ENCODE measurements at places on chromosomes 5 and 9. TPM values are rescaled to one million over a fixed set of nuclear protein-coding genes. Genes with fewer than 3 reads are reported as not detected.
A peak's percentile ranks its signal among the peaks of the same experiment; 100 is the strongest.

GRCh38 chr9:131668439-131669268, 71.2 kb downstream of the RAPGEF1 start:
- no peak for DNase-seq

- DNase-seq = no peak
Observed at GRCh38 chr9:85536076-85536475, 205.7 kb downstream of the AGTPBP1 start.

DNA sequence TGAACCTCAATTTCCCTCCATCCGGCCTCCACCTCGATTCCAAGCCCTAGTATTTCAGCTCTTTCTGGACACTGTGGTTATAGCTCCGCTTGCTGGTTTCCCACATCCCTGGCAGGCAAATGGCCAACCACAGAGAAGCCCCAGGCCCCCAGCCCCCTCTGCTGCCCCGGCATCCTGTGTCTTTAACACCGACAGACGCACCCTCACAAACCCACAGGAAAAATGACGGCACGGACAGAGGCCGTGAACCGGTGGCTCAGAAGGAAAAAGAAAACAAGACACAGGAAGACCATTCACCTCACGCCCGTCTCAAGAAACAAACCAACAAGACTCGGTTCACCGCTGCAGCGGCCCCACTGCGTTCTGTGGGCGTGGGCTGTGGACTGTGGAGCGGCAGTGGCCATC, 1.5 kb upstream of the CLIC3 start:
- DNase-seq = no peak

DNA sequence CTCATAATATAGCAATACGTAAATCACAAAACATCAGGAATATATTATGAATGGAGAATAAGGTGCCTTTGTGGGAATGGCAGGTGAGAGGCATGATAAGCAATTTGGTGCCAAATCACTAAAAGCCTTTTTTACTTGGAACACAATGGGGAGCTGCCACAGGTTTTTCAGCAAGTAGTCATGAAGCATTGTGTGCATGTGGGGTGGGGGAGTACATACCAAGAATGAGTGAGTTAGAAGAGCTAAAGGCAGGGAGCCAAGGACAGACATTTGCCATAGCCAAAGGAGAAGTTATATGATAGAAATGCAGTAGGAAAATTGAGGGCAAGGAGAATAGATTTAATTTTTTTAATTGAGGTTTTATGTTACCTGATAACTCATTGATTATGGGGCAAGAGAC, 445.0 kb upstream of the SMC2 start:
- no peak for DNase-seq

DNA sequence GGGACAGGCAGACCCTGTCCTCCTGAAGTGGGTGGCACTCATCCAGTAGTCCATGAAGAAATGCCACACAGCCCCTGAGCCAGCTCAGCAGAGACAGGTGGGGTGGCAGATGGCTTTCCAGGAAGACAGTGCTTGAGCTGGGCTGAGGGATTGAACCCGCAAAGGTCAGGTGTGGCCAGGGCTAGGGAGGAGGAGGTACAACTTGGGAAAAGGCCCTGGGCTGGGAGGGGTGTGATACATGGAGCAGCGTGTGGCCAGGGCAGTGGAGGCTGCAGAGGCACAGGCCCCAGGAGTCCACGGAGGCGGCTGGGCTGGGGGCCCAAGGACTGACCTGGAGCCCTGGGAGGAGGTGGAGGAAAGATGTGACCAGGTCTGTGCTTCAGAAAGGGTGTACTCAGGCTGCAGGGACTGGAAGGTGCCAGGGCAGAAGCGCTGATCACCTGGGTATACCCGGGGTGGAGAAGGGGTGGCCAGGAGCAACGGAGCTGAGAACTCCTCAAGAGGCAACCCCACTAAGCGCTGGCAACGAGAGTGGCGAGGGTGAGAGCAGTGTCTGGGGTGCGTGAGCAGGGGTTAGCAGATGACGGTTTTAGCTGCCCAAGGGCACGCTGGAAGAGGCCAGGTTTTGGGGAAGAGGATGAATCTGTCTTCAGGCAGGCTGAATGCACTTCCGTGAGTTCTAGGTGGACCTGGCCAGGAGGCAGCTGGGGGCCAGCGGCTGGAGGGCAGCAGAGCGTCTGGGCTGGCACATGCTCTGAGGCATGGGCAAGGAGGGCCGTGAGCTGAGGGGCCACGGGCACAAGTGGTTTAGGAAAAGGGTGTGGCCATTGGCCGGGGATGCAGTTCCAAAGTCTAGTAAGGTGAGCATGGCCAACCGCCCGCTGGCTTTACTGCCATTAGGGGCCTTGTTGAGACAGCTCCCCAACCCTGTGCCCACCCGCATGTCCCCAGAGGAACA, 3.9 kb upstream of the RABL6 start:
- no peak for DNase-seq

GRCh38 chr9:12737871-12738270, 36.9 kb upstream of the LURAP1L start:
- no peak for DNase-seq

GRCh38 chr9:91407580-91408318, 15.9 kb downstream of the NFIL3 start:
- DNase-seq = no peak

- DNase-seq = no peak
Observed at GRCh38 chr5:1401536-1402138, 43.6 kb downstream of the SLC6A3 start.

GRCh38 chr5:159917994-159918393, 1.7 kb downstream of the ADRA1B start:
- DNase-seq = no peak

GRCh38 chr5:73918791-73919221, 292.8 kb downstream of the ARHGEF28 start:
- no peak for DNase-seq

DNA sequence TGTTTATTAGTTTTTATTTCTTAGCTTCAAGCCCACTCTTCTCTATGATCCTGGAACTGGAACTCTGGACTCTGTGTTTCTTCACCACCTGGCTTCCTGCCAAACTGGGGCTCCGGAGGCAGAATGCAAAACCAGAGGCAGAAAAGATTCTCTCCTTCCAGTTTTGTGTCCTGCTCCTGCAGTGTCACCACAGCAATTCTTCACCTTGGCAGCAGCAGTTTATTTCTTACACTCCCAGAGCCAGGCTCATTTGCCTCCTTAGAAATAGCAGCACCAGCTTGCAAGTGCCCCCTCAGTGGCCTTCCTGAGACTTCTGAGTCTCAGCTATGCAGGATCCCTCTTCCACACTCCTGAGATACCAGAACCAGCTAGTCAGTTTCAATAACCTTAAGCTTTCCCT, 26.7 kb upstream of the CAMK4 start:
- no peak for DNase-seq

DNA sequence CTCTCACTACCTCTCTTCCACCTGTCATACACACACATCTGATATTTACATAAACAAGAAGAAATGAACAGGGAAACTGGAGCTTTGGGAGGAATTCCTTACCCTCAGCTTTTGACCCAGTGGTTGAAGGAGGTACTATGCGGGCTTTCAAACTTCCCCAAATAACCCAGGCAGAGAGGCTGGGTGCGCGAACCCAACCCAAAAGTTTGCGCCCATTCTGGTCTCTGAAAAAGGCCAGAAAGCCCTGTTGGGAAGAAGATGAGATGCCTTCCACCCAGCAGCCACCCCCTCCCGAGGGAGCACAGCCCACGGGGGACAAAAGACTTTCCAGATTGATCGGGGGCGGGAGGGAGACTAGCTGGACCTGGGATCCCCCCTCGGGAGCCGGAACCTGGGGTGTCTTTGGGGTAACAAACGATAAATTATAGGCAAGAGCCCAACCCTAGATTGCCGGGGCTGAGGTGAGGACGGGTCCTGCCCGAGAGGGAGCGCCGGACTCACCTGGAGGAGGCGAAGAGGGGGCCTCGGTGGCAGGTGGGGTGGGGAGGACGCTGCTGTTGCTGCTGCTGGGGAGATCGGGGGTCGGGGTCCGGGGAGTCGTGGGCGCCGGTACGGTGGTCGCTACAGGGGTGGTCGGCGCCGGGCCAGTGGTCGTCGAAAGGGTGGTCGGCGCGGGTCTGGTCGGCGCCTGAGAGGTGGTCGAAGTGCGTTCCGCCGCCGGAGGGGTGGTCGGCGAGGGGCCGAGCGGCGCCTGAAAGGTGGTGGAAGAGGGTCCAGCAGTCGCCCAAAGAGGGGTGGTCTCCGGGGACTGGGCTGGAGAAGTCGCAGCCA, 798 bp downstream of the MEGF9 start:
- no peak for DNase-seq

- DNase-seq = peak; percentile 62
Observed at GRCh38 chr9:89639367-89639795, 34.6 kb downstream of the GADD45G start.

GRCh38 chr5:55634209-55634805, 77.8 kb downstream of the SLC38A9 start:
- no peak for DNase-seq

DNA sequence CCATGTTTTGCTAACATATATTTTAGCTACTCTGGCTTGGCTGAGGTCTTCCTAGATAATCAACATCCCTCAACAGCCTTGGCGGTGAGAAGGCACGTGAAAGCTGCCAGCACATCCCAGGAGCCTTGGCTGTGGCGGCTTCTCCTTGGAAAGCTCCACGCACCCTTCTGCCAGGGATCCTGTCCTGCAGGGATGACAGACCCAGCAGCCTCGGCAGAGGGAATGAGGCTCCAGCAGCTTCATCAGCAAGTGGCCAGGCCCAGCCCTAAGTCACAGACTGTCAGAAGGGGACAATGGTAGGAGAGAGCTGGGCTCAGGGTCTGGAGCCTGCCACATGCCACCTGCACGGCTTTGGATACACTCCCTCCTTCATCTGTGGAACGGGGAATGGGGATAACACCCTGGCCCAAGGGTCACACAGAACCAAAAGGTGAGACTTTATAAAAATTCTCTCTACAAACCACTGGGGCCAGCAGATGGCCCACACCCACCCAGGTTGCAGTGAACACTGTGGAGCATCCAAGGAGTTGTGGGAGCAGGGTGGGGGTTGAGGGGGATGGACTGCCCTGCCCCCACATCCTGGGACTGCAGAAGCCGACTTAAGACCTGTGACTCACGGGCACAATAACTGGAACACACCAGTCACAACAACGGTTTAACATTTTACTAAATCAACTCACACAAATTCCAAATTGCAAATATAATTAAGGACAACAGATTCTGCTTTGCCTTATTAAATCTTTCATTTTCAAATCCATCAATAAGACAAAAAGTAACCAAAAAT, 65.1 kb downstream of the MACROH2A1 start:
- no peak for DNase-seq

DNA sequence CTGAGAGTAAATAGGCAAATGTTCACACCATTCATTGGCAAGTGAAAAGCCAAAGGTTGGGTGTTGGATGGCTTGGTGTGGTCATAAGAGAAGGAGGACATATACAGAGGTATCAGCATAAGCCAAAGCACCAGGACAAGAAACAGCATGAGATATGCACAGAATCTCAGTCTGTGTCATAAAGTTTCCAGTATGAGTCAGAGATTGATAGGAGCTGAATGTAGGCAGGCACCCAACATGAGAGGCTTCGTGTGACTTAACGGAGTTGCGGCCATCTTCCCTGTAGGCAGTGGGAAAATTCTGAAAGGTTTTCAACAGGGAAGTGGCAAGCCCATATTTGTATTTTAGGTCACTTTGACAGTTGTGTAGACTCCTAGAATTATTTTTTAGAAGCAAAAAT, 54.5 kb downstream of the SNCAIP start:
- no peak for DNase-seq

- DNase-seq = no peak
Observed at GRCh38 chr9:5718296-5719032, 89.6 kb downstream of the RIC1 start.

Gene AMACR
- total RNA-seq = 21.8 TPM

Gene SLC45A2
- not detected for total RNA-seq

Gene ITGA1
- total RNA-seq = 43.7 TPM

Gene GZMA
- total RNA-seq = 0.36 TPM

Gene TAL2
- not detected for total RNA-seq

Gene ARHGEF28
- total RNA-seq = 28.3 TPM

Gene TSSK1B
- total RNA-seq = 0.32 TPM

Gene LECT2
- total RNA-seq = not detected

Gene PTGES
- 3.9 TPM for total RNA-seq

All from prostate gland (tissue), 2 donors.